ENCODE measurements at places on chromosomes 2 and 18.

GRCh38 chr2:232926431-232926939 is 56.4 kb downstream of the SNORC start:
- no peak for DNase-seq

DNA sequence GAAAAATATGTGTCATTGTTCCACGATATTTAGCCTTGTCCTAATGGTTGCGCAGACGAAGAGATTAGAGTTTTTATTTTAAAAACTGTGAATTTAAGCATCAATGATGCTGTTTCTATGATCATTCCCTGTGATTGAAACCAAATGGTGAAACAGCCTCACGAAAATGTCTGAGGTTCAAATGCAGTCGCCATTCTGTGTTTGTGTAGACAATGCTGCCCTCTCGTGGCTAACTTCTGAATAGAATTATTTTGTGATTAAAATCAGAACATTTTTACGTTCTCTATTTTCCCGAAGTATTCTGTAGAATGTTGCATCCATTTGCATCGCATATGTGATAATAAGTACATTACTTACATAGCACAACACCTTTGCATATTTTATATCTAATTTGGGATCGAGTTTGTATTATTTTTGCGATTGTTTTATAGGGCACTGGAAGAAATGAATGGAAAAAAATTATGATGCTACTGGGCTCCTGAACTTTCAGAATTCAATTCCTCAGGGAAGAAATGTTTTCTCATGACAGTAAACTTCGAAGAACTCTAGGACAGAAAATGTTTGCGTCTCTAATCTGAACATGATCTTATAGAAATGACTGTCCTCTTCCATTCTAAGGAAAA is 54.8 kb upstream of the CREB1 start:
- DNase-seq, result no peak

GRCh38 chr18:66874375-66874774 is 270.5 kb upstream of the CDH19 start:
- DNase-seq, result no peak

DNA sequence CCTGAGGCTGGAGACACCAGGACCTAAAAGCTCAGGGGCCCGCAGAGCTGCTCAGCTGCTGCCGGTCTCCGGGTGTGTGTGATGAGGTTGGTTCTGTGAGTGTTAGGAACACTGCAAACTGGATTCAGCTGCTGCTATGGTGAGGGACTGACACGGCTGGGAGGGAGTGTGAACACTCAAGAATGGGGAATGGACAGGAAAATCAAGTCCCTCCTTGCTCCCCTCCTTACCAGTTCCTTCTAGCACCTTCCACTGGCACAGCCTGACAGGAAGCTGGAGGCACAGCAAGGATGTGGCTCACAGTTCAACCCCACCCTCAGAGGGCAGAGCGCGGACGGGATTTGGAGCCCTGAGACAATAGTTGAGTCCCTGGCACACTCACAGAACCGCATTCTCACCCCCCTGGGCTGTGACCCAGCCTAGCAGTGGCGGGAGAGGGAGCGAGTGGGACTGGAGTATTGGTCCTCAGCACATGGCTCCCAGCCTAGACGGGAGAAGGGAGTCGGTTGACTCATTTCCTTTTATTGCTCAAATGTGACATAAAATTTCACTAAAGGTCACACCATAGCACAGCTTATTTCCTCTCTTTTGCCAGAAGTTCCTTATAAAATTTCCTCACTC is 42.5 kb downstream of the LRRC30 start:
- peak; percentile 24 for DNase-seq

- no peak for DNase-seq
These were observed 158.9 kb downstream of the RHBDD1 start for GRCh38 chr2:226994775-226995174.

GRCh38 chr2:128491692-128492244 is 173.1 kb upstream of the HS6ST1 start:
- no peak for DNase-seq

GRCh38 chr2:103738606-103739005 is 976.8 kb downstream of the TMEM182 start:
- no peak for DNase-seq

DNA sequence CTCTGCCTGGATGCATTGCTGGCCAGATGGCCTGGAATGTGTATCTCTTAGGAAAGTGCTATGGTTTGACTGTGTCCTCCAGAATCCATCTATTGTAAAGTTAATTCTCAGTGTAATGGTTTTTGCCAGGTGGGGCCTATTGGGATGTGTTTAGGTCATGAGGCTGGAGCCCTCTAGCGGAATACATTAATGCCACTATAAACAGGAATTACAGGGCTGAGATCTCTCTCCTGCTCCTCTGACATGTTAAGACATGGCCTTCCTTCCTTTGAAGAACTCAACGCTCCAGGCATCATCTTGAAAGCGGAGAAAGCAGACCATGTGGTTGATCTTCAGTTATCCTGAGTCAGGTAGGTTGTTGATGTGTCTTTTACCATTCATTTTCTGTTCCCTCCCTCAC is 276.4 kb downstream of the RPIA start:
- DNase-seq, result no peak

GRCh38 chr18:79476918-79477571 is 81.3 kb downstream of the NFATC1 start:
- no peak for DNase-seq

DNA sequence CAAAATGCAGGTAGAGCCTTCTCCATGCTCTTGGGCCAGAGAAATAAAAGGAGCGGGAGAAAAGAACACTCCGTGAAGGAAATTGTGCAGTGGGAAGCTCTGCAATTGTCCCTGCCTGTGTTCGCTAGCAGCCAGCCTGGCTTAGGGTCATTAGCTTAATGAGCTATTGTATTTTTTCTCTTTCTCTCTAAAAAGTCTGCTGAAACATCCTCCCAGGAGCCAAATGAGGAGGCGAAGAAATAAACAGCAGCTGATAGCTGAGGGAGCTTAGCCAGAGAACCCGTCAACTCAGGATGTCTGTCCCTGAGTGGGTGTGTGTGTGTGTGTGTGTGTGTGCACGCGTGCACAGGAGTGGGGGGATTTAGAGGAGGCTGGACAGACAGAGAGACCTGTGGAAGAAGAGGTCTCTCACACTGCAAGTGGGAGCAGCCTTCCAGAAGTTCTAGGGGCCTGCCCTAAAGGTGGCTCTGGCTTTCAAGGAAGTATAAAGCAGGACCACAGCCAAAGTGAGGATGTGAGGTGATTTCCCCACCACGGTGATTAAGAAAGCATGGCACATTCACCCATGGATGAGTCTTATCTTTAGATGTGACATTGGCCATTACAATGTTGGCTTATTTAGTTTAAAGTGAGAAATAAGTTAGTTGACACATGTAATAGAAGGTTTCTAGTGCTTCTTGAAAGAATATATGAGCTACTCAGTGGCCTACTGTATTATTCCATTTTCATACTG is 690.4 kb downstream of the RNF144A start:
- no peak for DNase-seq

DNA sequence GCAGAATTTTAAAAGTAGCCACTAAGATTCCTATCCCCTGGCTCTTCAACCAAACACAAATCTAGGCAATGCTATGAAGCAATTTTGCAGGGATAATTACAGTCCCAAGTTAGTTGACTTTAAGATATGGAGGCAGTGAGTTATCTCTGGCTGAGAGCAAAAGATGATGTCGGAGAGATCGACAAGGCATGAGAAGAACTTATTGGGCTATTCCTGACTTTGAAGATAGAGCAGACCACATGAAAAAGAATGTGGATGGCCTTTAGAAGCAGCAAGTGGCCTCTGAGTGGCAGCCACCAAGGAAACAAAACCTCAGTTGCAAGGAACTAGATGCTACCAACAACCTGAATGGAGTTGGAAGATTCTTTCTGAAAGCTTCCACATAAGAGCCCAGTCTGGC is 58.2 kb upstream of the PPM1B start:
- DNase-seq, result no peak

GRCh38 chr2:151904021-151904420 is 75.8 kb upstream of the ARL5A start:
- DNase-seq, result no peak

DNA sequence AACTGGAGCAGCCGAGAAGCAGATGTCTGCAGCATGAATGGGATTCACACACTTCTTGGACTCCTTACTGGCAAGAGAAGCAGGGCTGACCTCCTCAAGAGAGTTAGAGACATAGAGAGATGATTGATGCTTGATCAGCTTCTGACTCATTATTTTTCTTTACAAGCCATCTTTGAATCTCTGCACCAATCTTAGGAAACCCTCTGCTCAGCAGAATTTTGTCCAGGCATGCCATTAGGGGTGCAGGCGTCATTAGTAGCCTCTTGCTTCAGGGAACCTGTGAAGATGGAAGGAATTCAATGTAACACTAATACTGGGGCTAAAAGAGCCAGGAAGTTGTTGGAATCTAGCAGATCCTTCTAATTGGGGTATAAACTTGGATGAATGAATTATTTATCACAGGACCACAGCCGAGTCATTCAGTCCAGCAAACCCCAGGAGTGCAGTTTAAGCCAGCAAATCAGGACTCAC is 151.8 kb downstream of the MGAT5 start:
- DNase-seq, result no peak

GRCh38 chr2:120169020-120169419 is 54.2 kb downstream of the TMEM185B start:
- no peak for DNase-seq

DNA sequence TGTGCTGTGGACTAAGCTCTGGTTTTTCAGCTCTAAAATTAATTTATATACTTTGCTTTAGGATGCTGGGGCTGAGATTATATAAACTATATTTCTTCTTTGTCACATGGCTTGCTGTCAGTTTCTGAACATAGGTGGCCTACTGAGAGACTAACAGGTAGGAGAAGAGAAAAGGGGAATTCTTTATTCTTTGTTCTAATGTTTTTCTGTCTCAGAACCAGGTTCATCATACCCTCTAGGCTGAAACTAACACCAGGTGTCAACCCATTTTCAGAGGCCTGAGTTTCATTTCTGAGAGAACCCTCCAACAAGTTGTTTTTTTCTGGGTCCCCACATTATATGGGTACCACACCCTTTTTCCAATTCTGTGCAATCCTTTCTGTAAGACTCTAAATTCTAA is 843.6 kb downstream of the TRIB2 start:
- no peak for DNase-seq

DNA sequence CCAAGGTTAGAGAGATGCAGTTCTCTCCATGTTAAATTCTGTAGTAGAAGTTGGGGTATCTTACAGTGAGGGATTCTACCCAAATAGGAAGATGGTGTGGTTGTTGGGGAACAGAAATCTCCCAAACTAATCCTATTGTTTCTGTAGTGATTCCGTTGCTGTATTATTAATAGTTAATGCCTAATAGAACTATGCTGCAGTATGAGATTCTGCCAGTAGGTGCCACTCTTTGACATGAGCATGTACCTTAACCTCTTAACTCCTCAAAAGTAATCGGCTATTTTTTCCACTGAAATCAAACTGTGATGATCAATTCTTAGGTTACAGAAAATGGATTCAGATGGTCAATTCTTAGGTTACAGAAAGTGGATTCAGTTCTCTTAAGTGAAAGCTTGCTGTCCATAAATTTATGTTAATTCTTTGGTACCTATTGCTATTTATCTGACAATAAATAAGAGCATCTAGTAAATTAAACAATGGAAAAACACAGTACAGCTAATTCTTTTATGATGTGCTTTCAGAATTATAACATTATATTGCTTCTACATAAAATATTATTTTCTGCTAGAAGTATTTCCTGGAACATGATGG is 97.9 kb upstream of the DLX2 start:
- DNase-seq, result no peak

DNA sequence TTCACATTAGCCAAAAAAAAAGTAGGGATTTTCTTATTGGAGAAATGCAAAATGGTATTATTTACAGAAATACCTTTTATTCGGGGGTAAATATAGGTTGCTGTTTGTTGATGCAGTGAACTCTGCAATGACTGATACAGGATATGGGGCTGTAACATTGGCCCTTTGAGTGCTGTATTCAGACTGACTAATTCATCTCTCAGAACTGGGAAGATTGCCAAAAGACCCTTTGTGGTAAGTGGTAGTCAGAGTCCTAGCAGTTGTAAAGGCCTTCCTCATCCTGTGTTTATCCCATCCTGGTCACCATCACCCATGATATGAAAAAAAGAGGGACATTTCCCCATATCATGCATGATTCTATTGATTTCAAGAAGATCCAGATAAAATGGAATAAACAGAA is 14.0 kb upstream of the DCC start:
- DNase-seq, result no peak

- DNase-seq, result no peak
These were observed 22.5 kb upstream of the RAB27B start for GRCh38 chr18:54805571-54806334.

DNA sequence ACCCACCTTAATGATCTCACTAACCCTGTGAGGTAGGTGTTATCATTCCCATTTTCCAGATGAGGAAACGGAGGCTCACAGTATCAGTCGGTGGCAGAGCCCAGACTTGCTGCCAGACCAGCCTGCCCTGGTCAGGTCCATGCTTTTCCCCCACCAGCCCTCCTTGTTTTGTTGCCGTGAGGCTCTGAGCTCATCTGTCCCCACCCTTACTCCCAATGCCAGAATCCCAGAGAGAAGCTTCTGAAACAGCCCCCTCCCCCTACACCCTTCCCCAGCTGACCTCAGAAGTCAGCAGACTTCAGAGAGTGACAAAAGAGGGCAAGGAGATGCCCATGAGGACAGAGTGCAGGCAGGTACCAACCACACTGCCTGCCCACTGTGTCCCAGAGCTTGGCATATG is 20.8 kb upstream of the TNS1 start:
- no peak for DNase-seq

DNA sequence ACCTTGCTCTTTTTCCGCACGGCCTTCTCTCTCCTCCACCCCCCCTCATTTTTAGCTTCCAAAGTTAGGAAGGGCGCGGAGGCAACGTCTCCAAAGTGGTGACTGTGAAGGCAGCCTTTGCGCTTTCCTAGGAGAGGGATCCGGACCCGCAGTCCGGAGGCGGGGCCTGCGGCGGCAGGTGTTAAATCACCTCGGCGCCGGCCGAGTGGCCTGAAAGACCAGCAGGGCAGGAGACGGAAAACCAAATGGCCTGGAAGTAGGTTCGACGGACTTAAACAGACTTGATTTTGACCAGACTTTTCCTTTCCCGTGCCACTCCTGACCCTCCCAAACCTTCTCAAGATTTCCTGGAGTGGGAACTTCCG is 615 bp downstream of the GORASP2 start:
- no peak for DNase-seq

- no peak for DNase-seq
These were observed 8.7 kb upstream of the DTNB start for GRCh38 chr2:25682082-25682481.

DNA sequence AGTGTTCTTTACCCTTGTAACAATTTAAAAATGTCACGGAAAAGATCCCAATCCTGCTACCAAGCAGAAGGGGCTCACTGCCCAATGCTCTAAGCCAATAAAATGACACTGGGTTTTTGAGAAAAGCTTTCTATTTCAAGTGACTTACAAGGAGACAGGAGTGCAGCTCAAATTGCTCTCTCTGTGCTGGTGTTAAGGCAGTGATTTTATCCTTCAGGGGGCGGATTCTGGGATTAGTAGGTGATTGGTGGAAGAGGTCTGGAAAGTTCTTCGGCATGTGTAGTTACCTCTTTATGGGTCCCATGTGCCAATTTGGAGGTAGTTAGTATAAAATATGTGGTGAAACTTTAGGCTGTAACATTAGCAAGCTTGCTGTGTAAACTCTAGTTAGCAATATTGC is 27.4 kb upstream of the MCM6 start:
- DNase-seq, result no peak

All from brain pericyte (primary cell).